ENCODE measurements at places on chromosomes 5 and 9. TPM values are rescaled to one million over a fixed set of nuclear protein-coding genes. Genes with fewer than 3 reads are reported as not detected.

GRCh38 chr5:116621599-116621998 lies 47.0 kb upstream of the SEMA6A start:
- H3K27me3 ChIP-seq = no peaks in the 10 kb centered on the region
- H3K36me3 ChIP-seq = no peaks in the 10 kb centered on the region
- no peaks in the 10 kb centered on the region for H3K4me1 ChIP-seq
- H3K4me3 ChIP-seq = no peak overlapping the region
- H3K27ac ChIP-seq = no peak overlapping the region
- DNase-seq = no peak

- no peaks in the 10 kb centered on the region for H3K36me3 ChIP-seq
- H3K4me1 ChIP-seq = no peaks in the 10 kb centered on the region
- no peaks in the 10 kb centered on the region for H3K27me3 ChIP-seq
Measured at GRCh38 chr5:79149433-79149832, 37.8 kb downstream of the BHMT start.

The BTNL9 gene
- 33.0 TPM for total RNA-seq

The IL3 gene
- not detected for total RNA-seq
